ENCODE measurements at places on chromosomes 3 and 15. TPM values are rescaled to one million over a fixed set of nuclear protein-coding genes. Genes with fewer than 3 reads are reported as not detected.

Gene CFAP100
- not detected for total RNA-seq

Gene SOX14
- not detected for total RNA-seq

Gene PTH1R
- 0.28 TPM for total RNA-seq

Gene SCAANT1
- total RNA-seq = not detected

Gene CCDC33
- not detected for total RNA-seq

Gene GOLGA8M
- 0.92 TPM for total RNA-seq

Gene IGF2BP2
- 28.8 TPM for total RNA-seq

Gene ZDHHC23
- 0.74 TPM for total RNA-seq

Gene RTP1
- not detected for total RNA-seq

Data from smooth muscle cell of bladder (primary cell).